Esophagus muscularis mucosa (tissue), 4 donors: ENCODE measurements at places on chromosomes 16 and 17. TPM values are rescaled to one million over a fixed set of nuclear protein-coding genes. Genes with fewer than 3 reads are reported as not detected.

The GPR142 gene
- 0.83 TPM for total RNA-seq

DNA sequence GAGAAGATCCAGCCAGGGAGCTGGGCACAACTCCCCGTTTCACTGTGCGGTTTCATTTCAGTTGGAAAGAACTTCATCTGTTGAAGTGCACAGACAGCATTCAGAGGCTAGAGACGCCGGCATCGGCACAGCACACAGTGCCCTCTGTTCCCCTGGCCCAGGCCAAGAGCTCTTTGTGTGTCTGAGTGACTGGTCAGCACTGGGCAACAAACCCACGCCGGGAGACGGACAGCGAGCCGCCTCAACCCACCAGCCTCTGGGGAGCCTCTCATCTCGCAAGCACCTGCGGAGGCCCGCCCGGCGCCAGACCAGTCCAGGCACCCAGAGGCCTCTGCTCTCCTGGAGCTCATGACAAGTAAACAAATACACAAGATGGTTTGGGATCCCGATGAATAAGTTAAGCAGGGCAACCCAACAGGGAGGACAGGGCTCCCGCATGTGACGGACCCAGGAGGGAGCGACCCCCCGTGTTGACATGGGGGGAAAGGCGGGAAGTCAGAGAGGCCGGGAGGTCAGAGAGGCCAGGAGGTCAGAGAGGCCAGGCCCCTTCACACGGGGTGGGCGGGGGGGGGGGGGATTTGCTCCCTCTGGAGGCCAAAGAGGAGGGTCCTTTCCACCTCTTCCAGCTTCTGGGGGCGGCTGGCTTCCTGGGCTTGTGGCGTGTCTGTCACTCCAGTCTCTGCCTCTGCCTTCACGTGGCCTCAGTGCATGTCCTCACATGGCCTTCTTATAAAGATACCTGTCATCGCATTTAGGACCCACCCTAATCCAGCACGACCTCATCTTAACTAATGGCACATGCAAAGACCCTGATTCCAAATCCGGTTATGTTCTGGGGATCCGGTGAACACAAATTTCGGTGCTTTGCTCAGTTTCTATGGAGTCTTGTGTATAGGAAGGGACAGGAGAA lies 25.8 kb upstream of the KLHDC4 start:
- no peak for DNase-seq

- DNase-seq, result no peak
These were observed 219.9 kb downstream of the ENGASE start for GRCh38 chr17:79294459-79295071.

DNA sequence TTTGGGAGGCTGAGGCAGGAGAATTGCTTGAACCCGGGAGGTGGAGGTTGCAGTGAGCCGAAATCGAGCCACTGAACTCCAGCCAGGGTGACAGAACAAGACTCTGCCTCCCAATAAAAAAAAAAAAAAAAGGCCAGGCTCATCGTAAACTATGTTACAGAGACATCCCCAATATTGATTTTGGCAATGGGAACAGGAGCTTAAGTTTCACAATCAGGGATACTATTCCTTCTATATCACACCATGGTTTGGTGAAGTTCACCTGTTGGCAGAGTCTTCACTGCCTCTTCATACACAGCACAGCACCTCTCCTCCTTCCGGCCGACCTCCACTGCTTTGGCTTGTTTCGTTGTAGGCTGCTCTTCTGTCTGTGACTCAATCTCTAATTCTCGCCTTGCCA lies 21.2 kb downstream of the UTP6 start:
- DNase-seq, result no peak

- DNase-seq, result no peak
These were observed 6.3 kb downstream of the CTRB1 start for GRCh38 chr16:75225092-75225491.

The IFI35 gene
- total RNA-seq, result 30.4 TPM

The RILP gene
- total RNA-seq, result 16.9 TPM
